ENCODE measurements at places on chromosomes 12 and 14.
A peak's percentile ranks its signal among the peaks of the same experiment; 100 is the strongest.

DNA sequence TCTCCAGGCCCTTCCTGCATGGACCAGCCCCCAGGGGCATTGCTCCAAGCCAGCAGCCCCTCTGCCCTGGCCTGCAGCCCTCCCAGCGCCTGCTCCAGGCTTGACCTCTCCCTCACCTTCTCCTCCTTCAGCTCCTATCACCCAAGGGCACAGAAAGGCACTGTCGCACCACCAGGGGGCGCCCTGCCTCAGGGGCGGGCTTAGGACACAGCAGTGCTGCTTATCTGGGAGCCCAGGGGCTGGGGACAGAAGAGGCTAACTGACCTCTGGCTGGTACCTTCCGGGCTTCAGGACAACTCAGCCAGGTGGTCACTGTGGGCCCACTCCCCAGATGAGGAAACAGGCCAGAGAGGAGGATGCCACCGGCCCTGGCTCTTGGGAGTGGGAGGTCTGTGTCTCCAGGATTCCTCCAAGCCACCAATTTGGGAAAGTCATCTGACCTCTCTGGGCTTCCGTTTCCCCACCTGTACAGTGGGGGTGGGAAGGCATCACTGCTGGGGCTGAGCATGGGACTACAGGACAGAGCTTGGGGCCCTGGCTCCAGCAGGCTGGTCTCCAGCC, 25.3 kb upstream of the GPR132 start:
- DNase-seq: peak; percentile 86

GRCh38 chr14:99117671-99118045, 154.3 kb downstream of the BCL11B start:
- DNase-seq: no peak

DNA sequence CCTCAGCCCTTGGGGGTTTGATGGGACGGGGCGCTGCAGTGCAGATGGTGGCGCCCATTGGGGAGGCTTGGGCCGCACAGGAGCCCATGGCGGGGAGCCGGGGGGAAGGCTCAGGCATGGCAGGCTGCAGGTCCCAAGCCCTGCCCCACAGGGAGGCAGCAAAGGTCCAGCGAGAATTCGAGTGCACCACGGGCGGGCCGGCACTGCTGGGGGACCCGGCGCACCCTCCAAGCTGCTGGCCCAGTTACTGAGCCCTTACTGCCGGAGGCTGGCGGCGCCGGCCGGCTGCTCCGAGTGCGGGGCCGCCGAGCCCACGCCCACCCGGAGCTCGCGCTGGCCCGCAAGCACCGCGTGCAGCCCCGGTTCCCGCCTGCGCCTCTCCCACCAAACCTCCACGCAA, 34.1 kb upstream of the NUBPL start:
- DNase-seq: no peak

DNA sequence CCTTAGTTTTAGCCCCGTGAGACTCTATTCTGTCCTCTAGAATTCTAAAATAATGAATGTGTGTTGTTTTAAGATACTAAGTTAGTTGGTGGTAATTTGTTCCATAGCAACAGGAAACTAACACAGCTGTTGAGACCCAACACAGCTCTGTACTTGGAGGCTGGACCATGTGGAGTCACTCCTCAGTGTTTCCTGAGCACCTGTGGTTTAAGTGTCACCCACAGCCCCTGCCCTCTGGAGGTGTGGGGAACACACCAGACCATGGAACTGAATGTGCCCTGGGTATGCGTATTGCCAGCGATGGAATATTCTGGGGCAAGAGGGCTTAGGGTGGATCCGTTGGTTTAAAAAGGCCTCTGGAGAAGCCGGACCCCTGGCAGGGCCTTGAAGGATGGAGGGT, 16.6 kb upstream of the GPR68 start:
- peak; percentile 32 for DNase-seq

DNA sequence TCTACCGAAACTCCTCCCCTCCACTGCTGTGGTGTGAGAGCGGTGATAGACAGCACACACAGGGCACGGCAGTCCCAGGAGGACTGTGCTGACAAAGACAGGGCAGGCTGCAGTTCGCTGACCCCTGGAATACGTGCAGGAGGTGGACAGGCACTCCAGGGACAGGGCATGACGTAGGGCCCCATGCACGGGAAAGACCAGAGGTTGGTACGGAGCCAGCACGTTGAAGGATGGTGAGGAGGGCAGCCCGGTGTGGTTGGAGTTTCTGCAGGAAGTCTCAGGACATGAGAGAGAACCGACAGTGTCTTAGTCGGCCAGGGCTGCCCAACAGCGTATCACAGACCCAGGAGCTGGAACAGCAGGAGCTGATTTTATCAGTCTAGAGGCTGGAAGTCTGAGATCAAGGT, 254.2 kb upstream of the FKBP4 start:
- DNase-seq: no peak

GRCh38 chr12:49890096-49890461, 13.6 kb downstream of the FAIM2 start:
- no peak for DNase-seq

DNA sequence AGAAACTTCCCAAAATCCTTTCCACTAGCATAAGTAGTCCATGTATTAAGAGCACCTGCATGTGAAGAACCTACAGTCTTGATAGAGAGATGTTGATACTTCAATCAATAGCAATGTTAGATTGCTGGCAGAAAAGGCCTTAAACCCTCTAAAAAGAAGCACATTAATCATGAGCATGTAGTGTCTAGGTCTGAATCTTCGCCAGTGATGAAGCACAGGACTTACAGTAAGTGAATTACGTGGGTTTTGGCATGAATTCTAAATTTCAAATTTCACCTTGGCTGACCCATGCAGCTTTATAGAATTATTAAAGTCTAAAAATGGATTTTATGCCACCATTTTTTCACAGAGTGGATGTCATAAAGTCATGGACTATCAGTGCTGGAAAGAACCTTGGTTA, 791.6 kb upstream of the NOVA1 start:
- no peak for DNase-seq

DNA sequence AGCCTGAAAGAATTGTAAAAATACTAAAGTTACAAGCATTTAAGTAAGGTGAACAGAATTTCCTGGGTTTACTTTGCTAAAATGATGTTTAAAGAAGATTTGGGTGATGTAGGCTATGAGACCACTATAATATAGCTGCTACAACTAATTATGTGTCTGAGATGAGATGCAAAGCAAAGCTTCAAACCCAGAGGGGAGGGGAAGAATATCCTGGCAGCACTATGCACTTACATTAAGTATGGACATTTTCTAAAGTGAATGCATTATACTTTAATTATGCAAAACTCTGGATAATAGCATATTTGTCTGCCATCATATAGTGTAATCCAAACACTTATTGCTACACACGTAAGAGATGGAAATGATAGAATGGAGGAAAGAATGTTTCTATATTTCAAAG, 1003.7 kb downstream of the GALC start:
- no peak for DNase-seq

DNA sequence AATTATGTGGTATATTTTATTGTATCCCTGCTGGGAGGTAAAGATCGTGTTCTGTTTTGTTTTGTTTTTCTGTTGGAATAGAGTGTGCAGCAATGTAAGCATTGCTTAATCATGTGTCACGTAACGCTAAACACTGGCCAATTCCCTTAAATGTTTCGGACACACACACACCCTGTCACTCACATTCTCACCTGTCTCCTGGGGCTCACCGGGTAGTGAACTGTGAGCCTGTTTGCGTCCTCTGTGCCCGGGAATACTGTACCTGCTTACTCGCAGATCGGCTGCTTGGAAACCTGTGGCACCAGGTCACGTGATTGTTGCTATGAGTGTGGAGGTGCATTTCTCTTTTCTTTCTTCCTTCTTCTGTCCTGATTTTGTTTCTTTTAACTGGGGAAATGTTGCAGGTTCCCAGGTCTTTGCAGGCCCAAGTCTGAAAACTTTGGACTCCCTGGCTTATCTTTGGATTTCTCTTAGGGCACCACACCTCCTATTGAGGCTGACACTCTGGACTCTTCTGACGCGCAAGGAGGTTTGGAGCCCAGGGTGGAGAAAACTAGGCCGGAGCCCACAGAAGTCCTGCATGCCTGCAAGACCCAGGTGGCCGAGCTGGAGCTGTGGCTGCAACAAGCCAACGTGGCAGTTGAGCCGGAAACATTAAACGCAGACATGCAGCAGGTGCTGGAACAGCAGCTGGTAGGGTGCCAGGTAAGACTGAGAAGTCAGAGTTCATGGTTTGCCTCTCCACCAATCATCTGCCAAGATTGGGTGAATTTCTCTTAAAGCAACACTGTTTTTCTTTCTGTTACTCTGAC, 181.1 kb downstream of the ESR2 start:
- no peak for DNase-seq

DNA sequence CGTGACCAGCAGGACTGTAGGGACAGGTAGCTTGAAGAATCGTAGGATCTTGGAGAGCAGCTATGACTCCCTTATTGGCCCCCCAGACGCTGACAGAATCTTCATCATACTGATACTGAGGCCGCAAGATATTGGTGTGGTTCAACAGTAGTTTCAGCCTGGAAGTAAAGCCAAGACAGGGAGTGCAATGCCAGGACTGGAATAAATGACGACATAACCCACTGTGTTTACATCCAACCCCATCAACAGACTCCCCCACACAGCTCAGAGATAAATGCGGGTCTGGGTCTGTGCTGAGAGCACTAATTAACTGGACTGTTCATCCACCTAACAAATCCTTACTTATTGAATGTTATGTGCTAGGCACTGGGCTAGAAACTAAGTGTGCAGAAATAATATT, 16.6 kb downstream of the NOXRED1 start:
- no peak for DNase-seq

DNA sequence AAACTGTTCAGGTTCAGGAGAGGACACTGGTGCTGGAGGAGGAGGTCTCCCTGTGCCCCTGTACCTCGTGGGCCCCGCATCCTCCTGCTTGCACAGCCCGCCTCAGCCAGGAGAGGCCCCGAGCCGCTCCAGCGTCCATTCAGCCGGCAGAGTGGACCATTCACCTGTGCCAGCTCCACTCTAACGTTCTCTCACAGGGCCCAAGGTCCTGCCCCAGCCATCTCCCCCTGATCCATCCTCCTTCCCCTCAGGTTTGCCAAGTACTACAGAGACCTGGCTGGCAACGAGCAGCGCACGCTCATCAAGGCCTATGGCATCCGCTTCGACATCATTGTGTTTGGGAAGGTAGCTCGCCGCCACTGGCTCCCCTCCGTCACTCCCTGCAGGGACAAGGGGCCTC, 22.2 kb downstream of the P2RX4 start:
- DNase-seq: no peak

- DNase-seq: no peak
Observed at GRCh38 chr14:36600431-36600830, 18.0 kb upstream of the NKX2-8 start.

DNA sequence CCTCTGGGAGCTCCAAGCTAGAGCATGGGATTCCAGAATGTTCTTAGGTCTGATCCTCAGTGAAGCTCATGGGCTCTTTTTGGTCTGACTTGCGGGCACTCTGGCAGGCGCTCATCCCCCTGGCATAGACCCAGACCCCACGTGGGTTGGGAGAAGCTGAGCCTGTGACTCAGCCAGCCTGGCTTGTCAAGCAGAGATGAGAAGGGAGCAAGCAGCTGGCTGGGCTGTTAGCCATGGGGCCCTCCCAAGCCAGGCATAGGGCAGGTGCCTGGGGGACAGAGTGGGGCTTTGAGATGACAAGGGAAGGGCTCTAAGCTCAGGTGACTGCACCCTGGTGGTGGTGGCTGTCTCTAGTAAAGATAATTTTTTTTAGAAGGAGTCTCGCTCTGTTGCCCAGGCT, 80.3 kb upstream of the NOS1 start:
- DNase-seq: no peak

GRCh38 chr14:28488684-28489083, 277.9 kb upstream of the FOXG1 start:
- DNase-seq: no peak

- no peak for DNase-seq
Observed at GRCh38 chr12:114680604-114681069, 3.3 kb downstream of the TBX3 start.

DNA sequence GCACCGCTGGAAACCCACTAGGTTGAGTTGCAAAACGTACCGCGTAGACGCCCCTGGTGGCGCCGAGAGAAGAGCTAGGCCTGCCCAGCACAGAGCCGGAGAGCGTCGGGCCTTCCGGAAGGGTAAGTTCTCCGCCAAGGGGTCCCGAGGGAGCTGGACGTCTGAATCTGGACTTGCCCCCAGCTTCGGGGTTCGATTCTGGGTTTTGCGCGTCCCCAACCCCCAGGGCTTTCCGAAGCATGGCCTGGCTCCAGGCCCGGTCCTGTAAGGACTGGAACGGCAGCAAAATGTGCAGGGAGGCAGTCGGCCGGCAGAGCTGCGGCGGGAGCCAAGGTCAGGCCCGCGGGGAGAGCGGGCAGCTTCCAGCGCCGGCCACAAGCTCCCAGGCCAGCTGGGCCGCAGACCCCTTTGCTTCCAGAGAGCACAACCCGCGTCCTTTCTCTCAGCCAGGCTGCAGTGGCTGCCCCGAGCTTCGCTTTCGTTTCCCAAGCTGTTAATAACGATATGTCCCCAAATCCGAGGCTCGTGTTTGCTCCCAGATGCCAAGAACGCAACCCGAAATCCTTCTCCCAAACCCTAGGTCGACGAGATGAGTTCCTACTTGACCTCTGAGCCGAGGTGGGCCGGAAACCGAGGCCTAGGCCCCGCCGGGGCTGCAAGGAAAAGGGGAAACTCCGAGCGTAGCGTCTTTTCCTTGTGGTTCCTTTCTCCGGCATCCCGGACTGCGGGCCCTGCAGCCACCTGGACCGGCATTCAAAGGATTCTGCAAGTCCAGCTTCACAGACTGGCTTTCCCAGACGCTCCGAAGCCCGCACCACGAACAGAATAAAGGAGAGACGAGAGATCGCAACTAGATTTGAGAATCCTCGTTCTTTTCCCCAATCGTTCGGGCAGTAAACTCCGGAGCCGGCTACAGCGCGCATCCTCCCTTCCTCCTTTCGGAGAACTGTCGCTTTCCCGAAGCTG, 3.2 kb upstream of the TBX5 start:
- no peak for DNase-seq

GRCh38 chr14:50407111-50407812, 10.6 kb upstream of the CDKL1 start:
- DNase-seq: no peak

DNA sequence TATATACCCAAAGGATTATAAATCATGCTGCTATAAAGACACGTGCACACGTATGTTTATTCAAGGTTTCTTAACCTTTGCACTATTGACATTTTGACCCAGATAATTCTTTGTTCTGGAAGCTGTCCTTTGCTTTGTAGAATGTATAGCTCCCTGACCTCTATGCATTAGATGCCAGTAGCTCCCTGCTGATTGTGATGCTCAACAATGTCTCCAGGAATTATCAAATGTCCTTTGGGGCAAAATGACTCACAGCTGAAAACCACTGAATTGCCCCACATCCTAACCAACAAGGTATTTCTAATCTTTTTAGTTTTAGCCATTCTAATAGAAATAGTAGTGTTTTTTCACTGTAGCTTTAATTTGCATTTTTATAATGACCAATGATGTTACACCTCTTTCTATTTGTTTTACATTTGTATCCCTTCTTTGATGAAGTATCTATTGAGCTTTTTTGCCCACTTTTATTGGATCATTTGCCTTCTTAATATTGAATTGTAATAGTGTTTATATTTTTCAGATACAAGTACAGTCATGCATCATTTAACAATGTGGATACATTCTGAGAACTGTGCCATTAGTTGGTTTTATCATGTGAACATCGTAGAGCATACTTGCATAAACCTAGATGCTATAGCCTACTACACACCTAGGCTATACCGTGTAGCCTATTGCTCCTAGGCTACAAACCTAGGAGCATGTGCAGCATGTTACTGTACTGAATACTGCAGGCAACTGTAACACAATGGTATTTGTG, 10.4 kb upstream of the NOPCHAP1 start:
- DNase-seq: no peak

Measured in activated CD4-positive, alpha-beta T cell treated with anti-CD3 and anti-CD28 coated beads, Interleukin-2, amount 50 U/mL, for 1 hour (primary cell).